ENCODE measurements at places on chromosomes 5 and 9.

DNA sequence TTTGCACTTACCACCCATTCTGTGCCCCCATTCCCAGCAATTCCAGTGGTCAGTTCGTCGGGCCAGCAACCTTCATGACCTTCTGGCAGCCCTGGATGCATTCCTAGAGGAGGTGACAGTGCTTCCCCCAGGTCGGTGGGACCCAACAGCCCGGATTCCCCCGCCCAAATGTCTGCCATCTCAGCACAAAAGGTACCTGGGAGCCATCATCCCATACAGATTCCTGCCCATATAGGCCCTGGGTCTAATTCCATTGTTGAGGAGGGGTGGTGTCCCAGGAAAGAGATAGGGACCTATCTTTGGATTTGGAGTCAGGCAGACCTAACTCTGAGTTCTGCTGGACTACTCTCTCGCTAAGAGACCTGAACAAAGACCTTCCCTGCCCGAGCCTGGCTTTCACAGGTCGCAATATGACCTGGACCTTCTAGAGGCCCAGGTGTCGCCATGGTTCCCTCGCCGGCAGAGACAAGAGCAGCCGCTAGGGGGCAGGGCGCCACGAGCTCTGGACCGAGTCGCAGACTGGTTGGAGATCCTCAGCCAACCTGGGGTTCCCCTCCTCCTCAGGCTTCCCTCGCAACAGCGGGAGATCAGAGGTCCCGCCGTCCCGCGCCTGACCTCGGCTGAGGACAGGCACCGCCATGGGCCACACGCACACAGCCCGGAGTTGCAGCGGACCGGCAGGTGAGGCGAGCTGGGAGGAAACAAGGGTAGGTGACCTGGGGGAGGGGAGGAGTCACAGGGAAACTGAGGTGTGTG, 3.1 kb downstream of the SLC4A9 start:
- DNase-seq: peak; percentile 83

- DNase-seq: no peak
Measured at GRCh38 chr5:149039506-149039905, 23.4 kb downstream of the SH3TC2 start.

- no peak for DNase-seq
Measured at GRCh38 chr5:82734347-82734746, 342.8 kb downstream of the TMEM167A start.

GRCh38 chr5:134005417-134006061, 764 bp upstream of the VDAC1 start:
- no peak for DNase-seq

- DNase-seq: no peak
Measured at GRCh38 chr9:136230365-136230764, 15.2 kb downstream of the QSOX2 start.

DNA sequence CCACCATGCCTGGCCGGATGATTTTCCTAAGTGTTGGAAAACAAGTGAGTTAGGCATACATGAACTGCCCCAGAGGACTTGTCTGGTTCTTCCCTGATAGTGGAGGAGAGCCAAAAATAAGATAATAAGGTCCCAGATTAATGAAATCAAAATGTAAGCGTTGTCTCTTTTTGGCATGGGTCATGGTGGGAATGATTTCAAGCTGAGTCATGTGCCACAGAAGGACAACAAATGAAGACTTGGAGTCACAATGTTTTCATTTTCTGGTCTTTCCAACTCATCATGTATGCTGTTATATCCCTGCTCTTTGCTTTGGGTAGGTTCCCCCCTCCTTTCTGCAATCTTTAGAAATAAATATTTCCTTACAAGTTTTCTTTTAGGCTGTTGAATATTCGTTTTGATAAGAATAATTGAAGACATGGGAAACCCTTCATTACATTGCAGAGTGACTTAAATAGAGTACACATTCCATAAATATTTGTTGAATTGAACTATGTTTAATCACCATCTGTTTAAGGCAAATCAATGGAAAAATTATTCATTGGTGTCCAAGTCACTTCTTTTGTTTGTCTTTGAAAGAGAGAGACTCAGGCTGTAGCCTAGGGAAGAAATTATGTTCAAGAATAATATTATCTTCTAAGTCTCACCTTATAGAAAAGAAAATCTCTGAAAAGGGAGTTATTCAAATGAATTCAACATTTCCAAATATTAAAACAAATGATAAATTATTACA, 196.3 kb downstream of the CSNK1G3 start:
- DNase-seq: peak; percentile 43

DNA sequence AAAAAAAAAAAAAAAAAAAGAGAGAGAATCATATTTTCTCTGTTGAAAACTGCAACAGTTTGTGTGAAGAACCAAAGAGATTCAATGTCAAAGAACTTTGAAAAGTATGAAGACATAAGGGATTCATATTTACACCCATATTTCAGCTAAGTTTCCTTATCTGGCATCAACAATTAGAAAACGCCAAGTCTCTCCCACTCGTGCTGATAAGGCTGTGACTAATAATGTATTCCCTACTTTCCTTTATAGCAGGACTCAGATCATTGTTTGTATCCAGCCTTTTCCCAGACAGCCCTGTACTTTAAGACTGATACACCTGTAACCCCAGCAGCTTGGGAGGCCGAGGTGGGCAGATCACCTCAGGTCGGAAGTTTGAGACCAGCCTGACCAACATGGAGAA, 54.1 kb upstream of the STK32A start:
- DNase-seq: no peak

- no peak for DNase-seq
Measured at GRCh38 chr5:10441992-10442435, 335 bp downstream of the ROPN1L start.

GRCh38 chr9:37026931-37027581, 7.0 kb downstream of the PAX5 start:
- no peak for DNase-seq

GRCh38 chr5:119330367-119331183, 25.2 kb upstream of the TNFAIP8 start:
- DNase-seq: no peak

- peak; percentile 38 for DNase-seq
Measured at GRCh38 chr5:143772621-143773020, 39.3 kb upstream of the HMHB1 start.

DNA sequence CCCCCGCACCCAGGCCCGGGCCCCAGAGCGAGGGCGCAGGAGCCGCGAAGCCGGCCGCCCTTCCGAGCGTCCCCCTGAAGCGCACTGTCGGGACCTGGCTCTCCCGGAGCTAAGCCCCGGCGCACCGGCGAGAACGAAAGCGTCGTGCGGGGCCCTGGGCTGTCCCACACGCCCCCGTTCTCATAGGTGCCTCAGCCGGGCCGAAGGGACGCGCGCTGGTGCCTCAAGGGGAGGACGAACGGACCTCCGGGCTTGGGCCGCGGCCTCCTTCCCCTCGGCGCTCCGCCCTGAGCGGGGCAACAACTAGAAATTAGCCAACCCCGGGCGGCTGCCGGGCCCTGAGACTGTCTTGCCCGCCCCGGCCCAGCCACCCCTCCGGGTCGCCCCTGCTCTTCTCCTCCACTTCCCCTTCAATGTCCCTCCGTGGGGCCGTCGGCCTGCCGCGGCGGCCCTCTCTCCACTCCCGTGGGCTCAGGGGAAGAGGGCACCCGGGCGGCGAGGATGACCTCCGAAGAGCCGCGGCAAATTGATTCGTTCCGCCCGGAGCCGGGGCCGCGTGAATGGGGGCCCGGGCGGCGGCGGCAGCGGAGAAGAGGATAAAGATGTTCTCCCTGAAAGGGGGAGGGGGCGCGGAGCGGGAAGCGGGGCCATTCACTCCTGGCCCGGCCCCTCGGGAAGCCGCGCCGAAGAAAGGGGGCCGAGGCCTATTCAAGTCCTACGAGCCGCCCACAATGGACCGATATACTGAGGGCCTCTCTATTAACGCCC, 3.5 kb upstream of the PRDM12 start:
- DNase-seq: peak; percentile 34

DNA sequence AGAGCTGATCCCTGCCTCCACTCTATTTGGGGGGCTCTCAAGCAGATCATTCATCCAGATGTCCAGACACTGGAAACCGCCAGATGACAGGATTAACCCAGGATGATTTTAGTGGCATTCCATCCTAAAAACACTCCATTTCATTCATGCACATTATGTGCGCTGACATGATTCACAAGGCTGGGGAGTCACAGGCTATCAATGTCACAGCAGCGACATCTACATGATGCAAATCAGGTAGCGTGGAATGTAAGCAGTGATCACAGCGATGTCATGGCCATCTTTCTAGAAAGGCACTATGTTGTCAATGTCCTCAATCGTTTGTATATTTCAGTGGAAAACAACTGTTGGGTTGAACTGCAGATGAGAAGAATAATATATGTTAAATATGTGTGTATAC, 331.5 kb upstream of the MSX2 start:
- no peak for DNase-seq

DNA sequence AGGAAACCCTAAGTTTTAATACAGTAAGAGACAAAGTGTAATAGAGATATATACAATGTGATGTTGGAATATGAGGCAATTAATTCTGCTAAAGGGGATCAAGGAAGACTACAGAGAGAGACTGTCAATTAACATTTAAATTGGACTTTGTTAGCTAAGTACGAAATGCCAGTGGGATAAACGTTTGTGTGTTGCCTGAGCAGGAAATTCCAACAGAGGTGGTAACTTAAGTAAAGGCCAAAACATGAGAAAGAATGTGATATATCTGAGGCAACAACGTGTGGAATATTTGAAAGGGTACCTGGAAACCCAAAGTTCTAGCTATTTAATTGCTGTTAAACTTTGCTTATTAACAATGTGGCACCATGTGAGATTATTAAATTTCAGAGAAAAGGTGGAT, 1666.9 kb upstream of the WWC1 start:
- no peak for DNase-seq

DNA sequence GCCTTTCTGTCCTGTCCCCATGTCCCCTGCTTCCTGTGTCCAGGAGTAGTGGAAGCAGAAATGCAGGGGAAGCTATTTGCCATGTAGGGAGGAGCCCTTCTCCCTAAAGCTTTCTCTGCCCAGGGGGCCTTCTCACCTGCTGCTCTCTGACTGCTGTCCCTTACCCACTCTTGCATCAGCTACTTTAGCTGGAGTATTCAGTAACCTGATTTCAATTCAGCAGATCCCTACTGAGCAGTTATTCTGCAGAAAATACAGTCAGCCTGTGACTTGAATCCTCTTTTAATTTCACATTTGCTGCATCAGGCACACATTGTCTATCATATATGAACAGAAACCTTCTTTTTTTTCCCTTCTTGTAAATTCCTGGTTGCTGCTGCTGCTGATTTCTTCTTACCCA, 90.4 kb downstream of the MVB12B start:
- DNase-seq: no peak

DNA sequence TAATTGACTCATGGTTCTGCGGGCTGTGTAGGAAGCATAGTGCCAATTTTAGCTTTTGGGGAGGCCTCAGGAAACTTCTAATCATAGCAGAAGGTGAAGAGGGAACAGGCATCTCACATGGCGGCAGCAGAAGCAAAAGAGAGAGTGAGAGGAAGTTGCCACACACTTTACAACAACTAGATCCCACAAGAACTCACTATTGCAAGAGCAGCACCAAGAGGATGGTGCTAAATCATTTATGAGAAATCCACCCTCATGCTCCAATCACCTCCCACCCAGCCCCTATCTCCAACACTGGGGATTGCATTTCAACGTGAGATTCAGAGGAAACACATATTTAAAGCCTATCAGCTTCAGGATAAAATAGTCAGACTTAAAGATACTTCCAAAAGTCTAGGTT, 36.1 kb upstream of the LPAR1 start:
- no peak for DNase-seq

GRCh38 chr9:18149471-18150011, 324.4 kb upstream of the ADAMTSL1 start:
- peak; percentile 17 for DNase-seq

DNA sequence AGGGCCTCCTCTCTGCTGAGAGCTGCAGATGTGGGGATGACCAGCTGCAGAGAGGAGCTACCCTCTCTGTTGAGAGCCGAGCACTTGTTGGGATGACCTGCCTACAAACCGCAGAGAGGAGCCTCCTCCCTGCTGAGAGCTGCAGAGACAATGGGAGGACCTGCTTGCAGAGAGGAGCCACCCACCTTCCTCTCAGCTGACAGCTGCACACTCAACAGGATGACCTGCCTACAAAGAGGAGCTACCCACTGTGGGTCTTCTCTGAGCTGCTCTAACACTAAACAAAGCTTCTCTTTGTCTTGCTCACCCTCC, 19.6 kb downstream of the TMEM38B start:
- no peak for DNase-seq

DNA sequence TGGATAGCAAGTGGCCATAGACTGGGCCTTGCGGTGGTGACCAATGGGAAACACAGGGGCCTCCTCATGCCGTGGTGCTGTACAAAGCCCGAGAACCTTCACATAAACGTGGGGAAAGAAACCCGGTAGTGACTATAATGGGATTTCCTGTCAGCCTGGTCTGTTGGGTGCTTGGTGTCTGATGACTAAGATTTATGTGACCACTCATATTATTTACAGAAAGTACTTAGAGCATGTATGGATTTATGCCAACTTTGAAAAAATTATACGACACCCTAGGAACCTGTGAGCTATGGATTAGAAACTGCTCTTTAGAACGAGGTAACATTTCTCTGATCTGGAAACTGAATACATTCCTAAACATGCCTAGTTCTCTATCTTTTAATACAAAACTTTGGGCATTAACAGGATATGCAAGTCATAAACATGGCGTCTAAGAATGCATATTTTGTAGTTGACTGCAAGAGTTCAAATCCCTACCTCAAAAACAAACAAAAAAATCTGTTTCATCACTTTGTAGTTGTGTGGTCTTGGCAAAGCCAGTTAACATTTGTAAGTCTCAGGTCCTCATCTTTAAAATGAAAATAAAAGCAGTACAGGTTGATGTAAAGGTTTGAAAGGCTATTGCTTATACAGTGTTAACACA, 85.4 kb downstream of the TMEM167A start:
- DNase-seq: no peak

DNA sequence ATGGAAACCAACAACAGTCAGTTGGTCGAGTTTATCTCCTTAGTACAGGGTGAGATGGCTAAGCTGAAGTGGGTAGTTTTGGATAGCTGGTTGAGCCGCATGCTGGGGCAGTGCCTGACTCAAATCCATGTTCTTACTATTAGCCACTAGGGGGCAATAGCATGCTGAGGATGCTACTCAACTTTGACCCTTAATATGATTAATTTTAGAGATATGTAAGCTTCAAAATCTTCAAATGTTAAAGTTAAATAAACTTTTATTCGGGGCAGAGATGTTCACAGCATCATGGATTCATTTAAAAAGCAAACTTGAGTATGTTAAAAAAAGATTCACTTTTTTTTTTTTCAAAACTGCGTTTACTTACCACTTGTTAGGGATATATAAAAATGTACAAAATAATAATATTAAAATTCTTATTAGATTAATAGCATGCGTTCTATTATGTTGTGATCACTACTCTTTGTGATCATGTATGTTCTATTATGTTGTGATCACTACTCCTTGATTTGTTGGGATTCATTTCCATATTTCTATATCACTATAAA, 57.0 kb downstream of the C9orf153 start:
- peak; percentile 76 for DNase-seq

DNA sequence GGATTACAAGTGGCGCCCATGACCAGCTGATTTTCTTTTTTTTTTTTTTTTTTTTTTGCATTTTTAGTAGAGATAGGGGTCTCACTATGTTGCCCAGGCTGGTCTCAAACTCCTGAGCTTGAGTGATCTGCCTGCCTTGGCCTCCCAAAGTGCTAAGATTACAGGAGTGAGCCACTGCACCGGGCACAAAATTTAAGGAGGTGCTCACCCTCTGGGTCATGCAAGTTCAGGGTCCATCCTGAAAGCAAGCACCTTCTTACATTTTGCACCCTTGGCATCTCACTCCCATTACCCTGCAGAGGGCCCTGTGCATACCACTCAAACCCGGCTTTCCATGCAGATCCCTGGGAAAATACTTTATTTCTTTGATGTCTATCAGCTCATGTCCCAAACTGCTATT, 95.6 kb upstream of the ADRA1B start:
- no peak for DNase-seq

- no peak for DNase-seq
Measured at GRCh38 chr5:30387974-30388632, 805.4 kb upstream of the CDH6 start.

Data from adipocyte (in vitro differentiated cells).